ENCODE measurements at places on chromosomes 3 and 15.

DNA sequence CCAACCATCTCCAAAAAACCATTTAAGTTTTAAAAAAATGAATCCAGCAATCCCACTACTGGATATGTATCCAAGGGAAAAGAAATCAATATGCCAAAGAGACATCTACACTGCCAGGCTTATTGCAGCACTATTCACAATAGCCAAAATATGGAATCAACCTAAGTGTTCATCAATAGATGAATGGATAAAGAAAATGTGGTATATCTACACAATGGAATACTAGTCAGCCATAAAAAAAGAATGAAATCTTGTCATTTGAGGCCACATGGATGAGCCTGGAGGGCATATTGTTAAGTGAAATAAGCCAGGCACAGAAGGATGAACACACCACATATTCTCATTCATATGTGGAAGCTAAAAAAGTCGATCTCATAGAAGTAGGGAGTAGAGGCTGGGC is 136.1 kb downstream of the FILIP1L start:
- no peak for DNase-seq

- DNase-seq, result no peak
Measured at GRCh38 chr15:71688509-71689094, 121.8 kb upstream of the NR2E3 start.

DNA sequence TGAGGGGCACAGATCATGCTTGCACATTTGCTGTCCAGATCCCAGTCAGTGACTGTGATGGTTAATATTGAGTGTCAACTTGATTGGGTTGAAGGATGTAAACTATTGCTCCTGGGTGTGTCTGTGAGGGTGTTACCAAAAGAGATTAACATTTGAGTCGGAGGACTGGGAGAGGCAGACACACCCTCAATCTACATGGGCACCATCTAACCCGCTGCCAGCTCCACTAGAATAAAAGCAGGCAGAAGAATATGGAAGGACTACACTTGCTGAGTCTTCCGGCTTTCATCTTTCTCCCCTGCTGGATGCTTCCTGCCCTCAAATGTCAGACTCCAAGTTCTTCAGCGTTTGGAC is 5.1 kb downstream of the GP9 start:
- DNase-seq, result no peak

GRCh38 chr3:31065765-31066164 is 171.3 kb upstream of the GADL1 start:
- DNase-seq, result no peak

DNA sequence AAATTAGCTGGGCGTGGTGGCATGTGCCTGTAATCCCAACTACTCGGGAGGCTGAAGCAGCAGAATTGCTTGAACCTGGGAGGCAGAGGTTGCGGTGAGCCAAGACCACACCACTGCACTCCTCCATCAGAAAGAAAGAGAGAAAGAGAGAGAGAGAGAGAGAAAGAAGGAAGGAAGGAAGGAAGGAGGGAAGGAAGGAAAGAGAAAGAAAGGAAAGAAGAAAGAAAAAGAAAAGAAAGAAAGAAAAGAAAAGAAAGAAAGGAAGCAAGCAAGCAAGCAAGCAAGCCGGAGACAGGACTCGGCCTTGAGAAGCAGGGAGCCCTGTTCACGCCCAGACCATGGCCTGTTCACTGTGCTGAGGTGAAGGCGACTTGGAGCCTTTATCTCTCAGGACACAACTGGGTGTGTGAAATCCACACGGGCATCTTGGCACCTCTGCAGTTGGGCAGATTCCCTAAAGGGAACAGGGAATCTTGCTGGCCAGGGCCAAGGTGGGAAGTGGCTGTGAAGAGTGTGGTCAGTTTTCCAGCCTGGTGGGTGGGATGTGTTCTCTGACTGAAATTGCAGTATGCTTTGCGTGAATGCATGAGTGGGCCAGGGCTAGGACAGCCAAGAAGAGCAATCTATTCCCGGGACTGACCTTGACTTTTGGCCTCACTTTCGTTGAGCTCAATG is 90.3 kb downstream of the CORO2B start:
- DNase-seq, result no peak

DNA sequence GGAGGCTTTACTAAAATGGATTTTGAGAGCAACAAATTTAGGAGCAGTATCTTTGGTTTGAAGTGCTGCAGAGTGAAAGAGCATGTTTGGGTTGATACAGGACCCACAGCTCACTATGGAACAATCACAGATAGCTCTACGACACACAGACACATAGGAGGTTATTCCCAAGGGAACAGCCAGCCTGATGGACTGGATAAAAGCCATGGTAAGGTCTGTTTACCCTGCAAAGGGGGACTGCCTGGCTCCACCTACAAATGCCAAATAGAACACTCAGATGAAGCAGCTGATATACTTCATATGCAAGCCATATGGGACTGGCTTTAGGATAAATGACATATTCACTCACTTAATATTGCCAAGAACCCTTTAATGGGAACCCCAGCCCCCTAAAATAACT is 75.4 kb downstream of the CDC25A start:
- no peak for DNase-seq

GRCh38 chr3:66572938-66573710 is 72.3 kb upstream of the LRIG1 start:
- no peak for DNase-seq

- no peak for DNase-seq
Measured at GRCh38 chr3:136955813-136956212, 2.0 kb upstream of the IL20RB start.

- DNase-seq, result no peak
Measured at GRCh38 chr3:126469479-126469878, 6.2 kb downstream of the ZXDC start.

All from GOT3 (cell line).